ENCODE measurements at places on chromosomes 2 and 18.

DNA sequence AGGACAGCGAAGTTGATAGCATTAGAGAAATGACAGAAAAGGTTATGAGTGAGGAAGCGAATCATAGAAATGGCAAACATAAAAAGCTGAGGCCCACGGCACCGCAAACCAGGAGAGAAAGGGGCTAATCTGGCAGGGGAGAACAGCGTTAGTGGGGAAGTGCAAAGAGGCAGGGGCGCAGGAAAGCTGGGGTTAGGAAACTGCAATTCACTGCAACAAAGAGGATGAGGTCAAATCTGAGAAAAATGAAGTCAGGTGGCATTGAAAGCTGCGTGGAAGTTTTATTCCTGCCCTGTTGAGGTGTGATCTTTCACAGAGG lies 653 bp upstream of the ABI2 start:
- DNase-seq: no peak

GRCh38 chr2:155675920-155676319 lies 656.6 kb downstream of the NR4A2 start:
- no peak for DNase-seq

- DNase-seq: no peak
Observed at GRCh38 chr2:115234186-115234585, 791.7 kb downstream of the DPP10 start.

- DNase-seq: no peak
Observed at GRCh38 chr2:170576296-170576695, 138.8 kb upstream of the SP5 start.

DNA sequence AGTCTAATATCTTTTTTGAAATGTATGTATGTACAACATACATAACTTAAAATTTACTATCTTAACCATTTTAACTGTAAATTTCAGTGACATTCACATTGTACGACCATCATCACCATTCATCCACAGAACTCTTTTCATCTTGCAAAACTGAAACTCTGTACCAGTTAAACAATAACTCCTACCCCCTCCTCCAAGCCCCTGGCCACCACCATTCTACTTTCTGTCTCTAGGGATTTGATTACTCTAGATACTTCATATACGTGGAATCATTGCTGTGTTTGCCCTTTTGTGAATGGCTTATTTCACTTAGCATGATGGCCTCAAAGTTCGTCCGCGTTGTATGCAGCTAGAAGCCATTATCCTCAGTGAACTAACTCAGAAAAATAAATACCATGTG lies 217.0 kb downstream of the METTL4 start:
- DNase-seq: no peak

DNA sequence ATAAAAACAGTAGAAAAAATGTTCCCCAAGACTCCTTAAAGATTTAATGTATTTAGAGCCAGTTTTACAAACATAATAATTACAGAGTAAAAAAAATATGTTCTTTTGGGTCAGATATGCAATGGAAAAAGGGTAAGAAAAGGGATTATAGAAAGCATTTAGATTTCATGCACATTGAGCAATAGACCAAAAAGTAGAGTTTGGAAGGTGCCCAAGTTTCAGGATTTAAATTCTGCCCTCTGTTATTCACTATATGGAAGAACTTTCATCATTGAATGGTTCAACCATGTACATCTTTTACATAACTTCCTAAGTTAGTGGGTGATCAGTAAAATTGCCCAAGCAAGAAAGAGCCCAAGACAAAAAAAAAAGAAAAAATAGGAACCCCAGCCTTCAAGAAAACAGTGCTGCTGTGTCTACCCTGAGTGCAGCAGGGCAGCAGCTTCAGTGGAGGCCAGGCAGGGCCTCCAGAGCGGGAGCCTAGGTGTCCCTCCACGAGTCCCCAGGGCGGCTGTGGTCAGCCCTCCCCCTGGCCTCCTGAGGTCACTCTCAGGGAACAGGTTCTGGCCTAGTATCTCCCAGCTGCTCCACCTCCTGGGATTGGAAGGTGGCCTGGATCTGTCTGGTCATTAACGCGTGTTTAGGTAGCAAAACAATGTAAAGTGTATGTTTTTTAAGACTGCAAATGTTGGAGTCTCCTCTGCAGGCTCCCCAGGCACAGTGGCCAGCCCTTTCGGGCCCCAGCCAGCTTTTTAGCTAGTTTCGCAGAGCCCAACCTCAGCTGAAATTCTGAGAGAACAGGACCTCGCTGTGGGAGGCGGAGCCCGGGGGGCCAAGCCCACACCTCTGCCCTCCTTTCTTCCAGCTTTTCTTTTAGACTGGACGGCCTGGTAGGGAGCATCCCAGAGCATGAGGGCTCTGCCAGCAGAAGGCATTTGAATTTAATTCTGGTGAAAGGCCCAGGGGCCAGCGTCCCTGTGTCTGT lies 77.3 kb downstream of the TEX51 start:
- no peak for DNase-seq

DNA sequence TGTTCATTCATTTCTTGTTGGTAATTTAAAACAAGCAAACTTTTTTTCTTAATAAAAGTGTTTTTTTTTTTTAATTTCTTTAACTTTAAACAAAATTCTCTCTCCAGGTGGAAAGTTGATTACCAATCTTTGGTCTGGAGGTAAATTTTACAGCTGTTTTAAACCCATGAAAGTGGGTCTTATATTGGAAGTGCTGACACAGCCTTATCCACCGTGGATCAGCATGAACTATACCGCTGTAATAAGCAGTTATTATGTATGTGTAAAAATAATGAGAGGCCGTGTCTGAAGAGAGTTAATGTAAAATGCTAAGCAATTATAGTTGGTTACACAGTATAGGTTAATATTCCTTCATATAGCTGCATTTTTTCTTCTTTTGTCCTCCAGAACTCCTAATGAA lies 378.1 kb upstream of the ATP5MC3 start:
- DNase-seq: no peak

GRCh38 chr2:174663550-174663949 lies 65.9 kb upstream of the WIPF1 start:
- no peak for DNase-seq

DNA sequence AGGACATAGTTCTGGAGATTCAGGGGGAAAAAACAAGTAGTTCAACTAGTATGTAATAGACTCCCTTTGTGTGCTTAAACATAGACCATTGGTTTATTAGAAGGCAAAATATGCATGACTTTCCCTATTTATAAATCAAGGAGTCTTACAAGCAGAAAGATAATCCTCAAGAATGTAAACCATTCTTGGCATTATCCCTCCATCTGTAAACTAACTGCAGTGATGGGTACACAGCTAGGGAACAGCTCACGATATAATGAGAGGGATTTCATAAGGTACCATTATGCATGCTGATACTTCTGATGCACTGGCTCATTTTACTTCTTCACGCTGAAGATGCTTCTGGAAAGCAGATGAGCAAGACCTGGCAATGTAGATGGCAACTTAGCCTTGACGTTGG lies 878 bp downstream of the FBXO15 start:
- no peak for DNase-seq

DNA sequence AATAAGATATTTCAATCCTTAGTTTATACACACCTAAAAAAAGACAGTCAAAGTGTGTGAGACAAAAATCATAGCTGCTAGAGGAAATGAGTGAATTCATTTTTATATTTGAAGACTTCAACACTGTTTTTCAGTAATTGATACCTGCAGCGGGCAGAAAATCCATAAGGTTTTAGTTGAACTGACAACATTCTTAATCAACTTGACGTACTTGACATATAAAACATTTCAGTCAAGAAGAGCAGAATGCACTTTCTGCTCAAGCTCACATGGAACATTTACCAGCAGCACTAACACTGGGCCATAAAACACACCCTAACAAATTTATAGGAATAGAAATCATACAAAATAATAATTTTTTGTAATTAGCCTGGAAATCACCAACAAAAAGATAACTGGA lies 959.6 kb upstream of the SOX11 start:
- DNase-seq: no peak

GRCh38 chr18:28256166-28256565 lies 79.2 kb upstream of the CDH2 start:
- DNase-seq: no peak

- DNase-seq: no peak
Observed at GRCh38 chr2:68837164-68837860, 33.9 kb downstream of the BMP10 start.

DNA sequence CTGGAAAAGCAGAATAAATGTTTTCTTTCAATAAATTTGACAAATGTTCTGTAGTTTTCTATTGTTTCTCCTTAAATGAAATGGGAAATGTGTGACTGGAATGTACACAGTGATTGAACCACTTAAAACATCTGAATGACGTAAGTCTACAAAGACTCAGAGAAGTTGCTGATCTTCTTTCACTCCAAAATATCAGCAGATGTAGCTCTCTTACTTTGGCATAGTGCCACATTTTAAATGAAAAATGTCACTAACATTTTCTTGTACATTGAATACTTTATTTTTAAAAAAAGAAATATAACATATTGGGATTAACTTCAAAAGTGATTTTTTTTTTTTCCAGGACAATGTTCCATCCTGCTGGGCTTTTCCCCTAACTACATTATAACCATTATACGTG lies 565.6 kb downstream of the TMEM182 start:
- no peak for DNase-seq

- no peak for DNase-seq
Observed at GRCh38 chr2:71299507-71299906, 32.1 kb upstream of the ZNF638 start.

GRCh38 chr18:8478166-8478967 lies 130.9 kb upstream of the RAB12 start:
- DNase-seq: no peak

GRCh38 chr2:117523267-117523666 lies 291.2 kb upstream of the DDX18 start:
- DNase-seq: peak; percentile 69

GRCh38 chr18:13791181-13791580 lies 32.8 kb upstream of the MC5R start:
- DNase-seq: no peak
